Neural crest cell (in vitro differentiated cells): ENCODE measurements at places on chromosomes 12 and 14.

GRCh38 chr14:66540038-66540437, 32.1 kb downstream of the GPHN start:
- no peak for DNase-seq

DNA sequence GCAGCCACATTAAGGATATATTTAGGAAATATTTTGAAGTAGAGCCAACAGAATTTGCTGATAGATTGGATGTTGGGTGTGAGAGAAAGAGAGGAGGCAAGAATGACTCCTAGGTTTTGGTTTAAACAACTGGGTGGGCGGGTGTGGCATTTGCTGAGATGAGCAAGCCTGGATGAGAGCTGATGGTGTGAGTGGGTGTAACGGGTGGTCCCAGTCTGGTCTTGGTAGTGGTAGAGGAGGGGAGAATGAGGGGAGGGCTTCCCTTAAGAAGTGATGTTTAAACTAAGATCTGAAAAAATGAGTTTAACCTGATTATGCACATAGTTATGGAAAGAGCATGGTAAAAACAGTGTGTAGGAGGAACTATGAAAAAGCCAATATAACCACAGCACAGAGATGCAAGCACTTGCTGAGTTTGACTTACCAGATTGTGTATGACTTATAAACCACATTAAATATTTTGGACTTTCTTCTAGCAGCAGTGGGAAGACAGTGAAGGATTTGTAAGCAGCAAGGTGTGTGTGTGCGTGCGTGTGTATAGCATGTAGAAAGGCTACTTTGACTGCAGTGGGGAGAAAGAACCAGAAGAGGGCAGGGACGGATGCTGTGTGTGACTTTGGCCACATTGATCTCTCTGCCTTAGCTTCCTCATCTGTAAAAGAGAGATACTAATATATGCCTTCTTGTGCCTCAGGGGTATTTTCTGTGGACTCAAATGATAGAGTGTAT, 139.7 kb downstream of the PRIMA1 start:
- no peak for DNase-seq

GRCh38 chr12:56229082-56229481, 769 bp upstream of the SLC39A5 start:
- no peak for DNase-seq

- no peak for DNase-seq
Measured at GRCh38 chr14:39102265-39102968, 618 bp downstream of the SEC23A start.

- no peak for DNase-seq
Measured at GRCh38 chr12:111405859-111406473, at the start of gene SH2B3. Gene SH2B3 (plus strand): TSS chr12:111405923. CDS start chr12:111418146, 12,223 bp downstream.

DNA sequence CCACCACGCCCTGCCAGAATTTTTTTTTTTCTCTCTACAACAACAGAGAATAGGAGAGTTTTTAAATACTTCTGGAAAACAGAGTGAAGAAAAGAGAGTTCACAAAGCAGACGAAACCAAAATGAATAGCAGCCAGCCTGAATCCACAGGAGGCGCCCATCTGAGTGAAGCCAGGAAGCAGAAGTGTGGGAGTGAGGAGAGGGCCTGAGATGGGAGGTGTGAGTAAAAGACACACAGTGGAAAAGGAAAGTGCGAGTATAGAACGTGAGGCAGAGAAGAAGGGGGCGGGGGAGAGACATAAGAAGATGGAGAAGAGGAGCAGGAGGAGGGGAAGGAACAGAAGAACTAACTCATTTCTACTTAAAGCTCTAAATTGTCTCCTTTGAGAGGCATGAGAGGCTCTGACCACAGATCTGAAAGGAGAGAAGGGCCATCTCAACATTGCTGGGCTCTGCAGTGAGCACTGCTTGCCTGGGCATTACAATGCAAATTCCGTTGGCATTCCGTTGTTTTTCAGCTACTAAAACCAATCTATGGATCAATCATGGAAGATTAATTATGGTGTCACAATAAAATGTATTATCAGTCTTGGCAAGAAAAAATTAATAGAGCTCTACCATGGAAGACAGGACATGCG, 140.1 kb upstream of the CPSF6 start:
- no peak for DNase-seq

DNA sequence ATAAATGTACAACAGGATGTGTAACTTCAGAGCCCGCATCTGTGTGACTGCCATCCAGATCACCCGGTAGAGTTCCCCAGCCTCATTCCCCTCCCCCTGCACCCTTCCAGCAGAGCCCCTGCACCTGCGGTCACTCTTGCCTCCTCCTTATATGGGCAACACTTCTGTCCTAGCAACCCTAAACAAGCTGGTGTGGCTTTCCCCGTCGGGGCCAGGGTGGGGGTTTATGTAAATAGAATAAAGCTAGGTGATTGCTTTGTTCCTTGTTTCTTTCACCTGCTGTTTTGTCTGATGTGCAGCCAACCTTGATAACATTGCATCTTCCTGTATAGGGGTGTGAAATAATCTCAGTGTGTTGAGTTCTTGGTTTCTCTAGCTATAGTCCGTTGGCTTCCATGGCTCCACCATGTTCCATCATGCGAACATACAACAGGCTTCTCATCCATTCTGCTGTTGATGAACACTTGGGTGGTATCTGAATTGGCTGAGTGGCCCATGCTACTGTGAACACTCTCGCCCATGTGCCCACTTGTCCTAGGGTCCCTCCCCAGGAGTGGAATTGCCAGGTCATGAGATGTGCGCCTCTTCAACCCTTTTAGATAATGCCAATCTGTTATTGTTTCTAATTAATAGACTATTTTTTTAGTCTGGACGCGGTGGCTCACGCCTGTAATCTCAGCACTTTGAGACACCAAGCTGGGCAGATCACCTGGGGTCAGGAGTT, 102.2 kb downstream of the KIF26A start:
- DNase-seq, result no peak

GRCh38 chr12:108565976-108566375, 3.6 kb downstream of the ISCU start:
- no peak for DNase-seq

DNA sequence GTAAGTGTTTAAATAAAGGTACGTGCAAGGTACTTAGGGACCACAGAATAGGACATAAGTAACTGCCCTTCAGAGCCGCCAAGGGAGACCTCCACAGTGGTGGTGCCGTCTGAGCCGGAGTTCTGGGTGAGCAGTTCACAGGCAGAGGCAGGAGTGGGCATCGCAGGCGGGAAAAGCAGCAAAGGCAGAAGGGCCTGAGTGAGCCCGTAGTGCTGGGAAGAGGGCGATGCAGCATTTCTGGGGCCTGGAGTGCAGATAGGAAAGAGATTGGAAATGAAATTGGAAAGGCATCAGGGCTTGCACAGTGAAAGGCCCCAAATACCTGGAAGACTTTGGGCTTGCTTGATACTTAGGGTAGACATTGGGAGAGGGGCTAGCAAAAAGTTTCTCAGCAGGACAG, 32.9 kb downstream of the EVL start:
- no peak for DNase-seq

DNA sequence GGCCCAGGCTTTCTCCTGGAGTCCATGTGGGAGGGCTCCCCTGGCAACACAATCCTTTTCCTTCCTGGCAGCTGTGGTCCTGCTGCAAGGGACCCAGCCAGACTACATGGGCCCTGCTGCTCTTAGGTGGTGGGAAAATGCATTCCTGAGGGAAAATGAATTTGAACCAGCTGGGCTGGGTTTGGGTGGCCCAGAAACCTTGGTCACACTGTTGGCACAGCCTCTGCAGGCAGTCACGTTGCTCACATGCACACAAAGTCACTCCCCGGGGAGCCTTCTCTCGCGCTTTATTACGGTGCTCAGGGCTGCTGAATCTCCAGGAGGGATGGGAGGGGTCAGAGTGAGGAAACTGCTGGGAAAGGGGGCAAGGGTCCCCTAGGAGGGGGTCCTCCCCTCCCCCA, 17.2 kb downstream of the PLEKHG3 start:
- DNase-seq, result no peak

GRCh38 chr12:56143217-56143616, 9.2 kb upstream of the MYL6B start:
- DNase-seq, result no peak

GRCh38 chr12:98149691-98150210, 365.6 kb upstream of the TMPO start:
- DNase-seq, result no peak

DNA sequence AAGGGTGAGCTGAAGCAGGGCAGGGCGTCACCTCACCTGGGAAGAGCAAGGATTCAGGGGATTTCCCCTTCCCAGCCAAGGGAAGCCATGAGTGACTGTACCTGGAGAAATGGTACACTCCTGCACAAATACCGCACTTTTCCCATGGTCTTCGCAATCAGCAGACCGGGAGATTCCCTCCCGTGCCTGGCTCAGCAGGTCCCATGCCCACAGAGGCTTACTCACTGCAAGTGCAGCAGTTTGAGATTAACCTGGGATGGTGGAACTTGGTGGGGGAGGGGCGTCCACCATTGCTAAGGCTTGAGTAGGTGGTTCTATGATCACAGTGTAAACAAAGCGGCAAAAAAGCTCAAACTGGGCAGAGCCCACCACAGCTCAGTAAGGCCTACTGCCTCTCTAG, 11.0 kb upstream of the DHRS4 start:
- no peak for DNase-seq

DNA sequence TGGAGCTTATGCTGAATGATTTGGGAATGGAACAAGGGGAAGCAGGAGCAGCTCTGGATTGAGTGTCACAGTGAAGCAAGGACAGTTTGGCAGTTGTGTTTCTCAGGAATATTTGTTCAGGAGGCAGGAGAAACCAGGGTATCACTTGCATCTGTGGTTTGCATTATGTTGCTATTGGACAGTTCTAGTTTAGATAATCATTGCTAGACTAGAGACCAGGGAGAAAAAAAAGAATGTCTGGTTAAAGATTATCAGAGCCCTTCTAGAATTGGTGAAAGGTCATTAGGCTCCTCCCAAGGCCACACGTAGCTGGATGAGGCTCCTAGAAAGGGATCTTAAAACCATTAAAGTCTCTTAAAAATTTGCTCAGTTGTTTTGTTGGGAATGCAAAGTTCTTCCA, 17.0 kb upstream of the SRSF5 start:
- no peak for DNase-seq

DNA sequence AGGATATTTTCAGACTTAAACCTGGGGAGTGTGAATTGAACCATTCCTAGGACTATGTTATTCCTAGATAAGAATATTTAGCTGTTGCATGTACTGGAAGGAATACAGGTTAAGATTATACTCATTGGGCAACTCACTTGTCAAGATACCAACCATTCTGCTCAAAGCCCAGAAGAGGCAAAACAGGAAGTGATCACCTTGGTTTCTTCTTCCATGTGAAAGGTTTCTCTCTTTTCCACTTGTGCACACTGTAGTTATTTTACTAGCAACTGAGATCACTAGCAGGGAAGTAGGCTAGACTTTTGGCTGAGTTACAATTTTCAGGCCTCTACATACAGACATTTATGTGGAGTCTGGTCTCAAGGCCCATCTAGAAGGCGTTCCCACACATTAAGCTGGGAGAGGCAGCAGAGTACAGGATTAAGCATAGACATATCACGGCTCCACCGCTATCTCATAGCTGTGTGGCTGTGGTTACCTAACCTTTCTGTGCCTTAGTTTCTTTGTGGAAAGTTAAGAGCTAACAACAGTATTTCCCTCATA, 83.9 kb upstream of the FERMT2 start:
- no peak for DNase-seq

DNA sequence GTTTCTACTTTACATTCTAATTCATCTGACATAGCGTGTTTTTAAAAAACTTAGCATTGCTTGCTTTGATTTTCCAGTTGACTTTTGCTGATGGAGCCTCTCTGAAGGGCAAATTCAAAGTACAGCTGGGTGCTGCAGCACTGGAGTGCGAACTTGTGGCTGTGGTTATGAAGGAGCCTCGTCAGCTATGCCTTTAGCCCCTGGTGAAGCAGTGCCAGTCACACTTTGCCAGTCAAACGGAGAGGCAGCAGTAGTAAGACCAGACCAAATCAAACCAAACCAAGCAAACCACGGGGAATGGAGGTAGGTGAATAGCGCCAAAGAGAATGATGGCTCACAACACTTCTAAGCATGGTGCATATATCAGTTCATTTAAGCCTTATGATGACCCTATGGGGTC, 15.1 kb upstream of the SLC38A2 start:
- no peak for DNase-seq

DNA sequence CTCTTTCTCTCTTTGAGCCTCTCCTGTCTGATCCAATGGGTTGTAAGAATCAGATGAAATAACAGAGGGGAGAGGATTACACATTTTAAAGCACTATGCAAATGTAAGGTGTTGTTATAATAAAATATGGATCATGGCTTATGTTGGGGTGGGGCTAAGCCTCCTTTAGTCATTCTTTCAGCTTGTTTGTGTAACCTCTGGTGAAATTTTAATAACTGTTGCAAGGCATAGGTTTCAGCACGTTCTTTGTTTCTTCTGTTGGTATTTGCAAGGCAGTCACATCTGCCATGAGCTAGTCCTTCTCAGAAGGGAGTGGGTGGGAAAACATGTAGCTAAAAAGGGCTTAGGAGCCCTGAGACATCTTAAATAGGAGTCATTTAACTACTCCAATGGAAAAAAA, 74.8 kb upstream of the FRMD6 start:
- DNase-seq, result no peak
